ENCODE measurements at places on chromosomes 3 and 15.

- DNase-seq: no peak
Observed at GRCh38 chr3:42351207-42351606, 59.2 kb downstream of the LYZL4 start.

DNA sequence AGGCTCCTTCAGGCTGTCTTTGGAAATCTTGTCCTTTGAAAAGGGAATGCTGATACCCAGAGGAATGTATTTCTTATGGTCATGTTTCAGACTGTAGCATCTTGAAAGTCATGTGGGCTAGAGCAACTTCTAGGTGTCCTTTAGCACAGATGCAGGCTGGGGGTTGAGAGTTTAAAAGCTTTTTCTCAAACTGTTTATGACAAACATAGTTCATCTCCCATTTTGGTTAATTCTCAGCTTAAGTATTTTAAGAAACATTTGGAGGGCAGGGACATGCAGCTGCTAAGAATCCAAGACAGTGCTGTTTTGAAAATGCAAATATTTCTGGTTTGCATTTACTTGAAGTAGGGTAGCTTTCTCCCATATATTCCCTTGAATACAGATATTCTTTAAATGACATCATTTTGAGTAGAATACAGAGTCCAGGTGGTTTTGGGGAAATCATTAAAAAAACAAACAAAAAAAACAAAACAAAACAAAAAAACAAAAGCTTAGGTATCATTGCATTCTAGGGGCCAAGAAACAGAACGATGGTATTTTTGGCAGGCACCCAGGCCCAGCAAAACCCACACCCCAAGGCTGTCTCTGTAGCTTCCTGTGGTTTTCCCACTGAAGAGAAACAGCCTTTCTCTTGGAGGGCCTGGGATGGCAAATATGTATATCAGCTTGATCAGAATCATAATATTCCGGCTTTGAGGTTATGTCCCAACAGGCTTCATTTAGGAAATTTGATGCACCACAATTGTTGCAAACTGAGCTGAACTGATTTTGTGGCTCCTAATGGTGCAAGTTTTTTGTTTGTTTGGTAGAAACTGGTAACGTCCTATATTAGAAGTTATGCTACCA is 120.0 kb downstream of the ATG7 start:
- no peak for DNase-seq

DNA sequence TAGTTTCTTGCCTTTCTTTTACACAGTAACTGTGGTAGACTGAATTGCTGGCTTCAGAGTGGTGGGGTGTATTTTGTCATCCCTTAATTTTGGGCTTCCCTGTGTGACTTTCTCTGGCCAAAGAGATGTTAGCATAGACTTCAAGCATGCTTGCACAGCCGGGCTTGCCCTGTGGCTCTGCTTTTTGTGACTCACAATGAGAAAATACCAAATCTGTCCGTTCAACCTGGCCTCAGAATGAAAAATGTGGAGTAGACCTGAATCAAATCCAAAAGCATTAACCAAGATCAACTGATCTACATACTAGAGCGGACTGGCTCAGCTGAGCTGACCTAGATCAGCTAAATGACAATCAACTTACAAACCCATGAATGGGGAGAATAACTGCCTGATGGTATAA is 51.4 kb downstream of the PLAAT1 start:
- no peak for DNase-seq

DNA sequence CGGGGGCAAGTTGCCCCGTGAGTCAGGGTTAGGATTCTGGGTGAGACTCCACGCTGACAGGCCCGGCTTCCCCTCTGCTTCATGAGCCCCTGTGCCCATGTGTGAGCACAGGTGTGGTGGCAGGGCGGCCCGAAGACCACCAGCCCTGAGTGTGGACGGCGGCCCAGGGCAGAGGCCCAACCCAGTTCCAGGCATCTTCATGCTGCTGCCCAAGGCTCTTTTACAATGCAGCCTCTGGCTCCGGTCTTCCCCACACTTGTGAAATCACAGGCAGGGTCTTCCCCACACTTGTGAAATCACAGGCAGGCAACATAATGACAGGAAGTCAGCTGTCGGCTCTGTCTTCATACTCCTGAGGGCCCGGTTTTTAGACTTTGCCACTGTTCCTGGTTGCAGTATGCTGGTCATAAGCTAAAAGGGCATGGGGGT is 78.8 kb downstream of the AAGAB start:
- DNase-seq: no peak

DNA sequence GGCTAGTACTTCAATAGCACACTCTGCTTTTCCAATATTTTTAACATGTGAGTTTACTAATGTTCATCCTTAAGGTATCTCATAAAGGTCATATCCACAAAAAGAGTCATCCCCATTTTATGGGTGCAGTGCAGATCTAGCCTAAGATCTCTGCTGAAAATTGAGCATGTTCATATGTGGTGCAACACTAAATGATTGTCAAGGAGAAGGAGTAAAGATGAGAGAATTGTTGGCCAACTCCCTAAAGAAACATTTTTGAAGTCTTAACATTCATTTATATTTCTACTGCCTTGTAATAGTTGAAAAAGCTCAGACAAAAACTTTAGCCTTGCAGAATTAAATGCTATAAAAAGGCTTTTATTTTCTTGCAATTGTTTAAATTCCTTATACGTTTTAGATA is 1159.6 kb downstream of the TBL1XR1 start:
- no peak for DNase-seq

DNA sequence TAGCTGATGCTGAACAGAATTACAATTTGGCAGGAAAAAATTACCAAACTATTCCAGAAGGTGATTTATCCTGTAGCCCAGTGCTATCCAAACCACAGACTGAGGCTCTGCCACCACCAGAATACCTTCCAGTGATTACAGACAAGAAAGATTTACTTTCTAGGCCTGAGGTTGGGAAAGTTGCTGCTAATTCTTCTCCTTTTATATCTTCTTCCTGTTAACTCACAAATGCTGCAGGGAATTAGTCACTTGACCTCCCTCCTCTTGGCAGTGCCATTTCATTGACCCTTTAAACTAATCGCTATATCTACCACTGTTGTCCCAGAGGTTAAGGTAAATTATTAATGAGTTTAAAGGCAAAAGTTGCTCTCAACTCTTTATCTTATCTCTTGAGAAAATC is 118.4 kb downstream of the CTNNB1 start:
- DNase-seq: no peak

DNA sequence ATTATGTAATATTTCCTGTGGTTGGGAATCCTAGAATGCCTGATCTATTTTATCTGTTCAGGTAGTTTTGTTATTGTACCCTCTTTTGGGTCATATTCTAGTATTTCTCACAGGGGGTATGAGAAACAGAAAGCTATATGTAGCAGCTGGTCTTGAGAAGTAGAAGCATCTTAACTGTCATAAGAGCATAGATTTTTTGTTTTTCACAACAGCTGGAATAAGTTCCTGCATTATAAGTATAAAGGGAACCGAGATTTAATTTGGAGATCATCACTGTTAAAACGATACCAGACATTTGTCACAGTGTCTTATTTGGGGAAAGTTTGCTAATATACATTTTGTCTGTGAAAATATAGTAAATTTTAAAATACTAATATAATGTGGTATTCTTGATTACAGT is 4.8 kb downstream of the RAP2B start:
- no peak for DNase-seq

DNA sequence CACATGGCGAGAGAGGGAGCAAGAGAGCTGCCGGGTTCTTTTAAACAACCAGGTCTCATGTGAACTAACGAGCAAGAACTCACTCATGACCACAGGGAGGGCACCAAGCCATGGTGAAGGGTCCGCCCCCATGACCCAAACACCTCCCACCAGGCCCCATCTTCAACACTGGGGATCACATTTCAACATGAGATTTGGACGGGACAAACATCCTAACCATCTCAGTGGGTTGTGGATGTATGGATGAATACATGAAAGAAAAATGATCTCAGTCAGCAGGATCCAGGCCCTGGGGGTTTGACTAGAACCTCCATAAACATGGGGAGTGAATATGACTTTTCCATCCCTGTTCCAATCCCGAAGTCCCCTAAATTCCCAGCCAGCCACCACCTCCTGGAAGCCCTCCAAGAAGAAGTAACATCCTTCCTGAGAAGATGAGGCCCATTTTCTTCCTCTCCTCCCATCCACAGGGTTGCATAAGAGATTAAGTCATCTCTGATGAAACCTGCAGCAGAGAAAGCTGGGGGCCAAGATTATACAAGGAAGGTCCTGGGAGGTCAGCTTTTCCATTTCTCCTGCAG is 9.5 kb downstream of the CAV3 start:
- DNase-seq: no peak

- DNase-seq: no peak
Observed at GRCh38 chr15:76223521-76223920, 87.7 kb downstream of the ETFA start.

DNA sequence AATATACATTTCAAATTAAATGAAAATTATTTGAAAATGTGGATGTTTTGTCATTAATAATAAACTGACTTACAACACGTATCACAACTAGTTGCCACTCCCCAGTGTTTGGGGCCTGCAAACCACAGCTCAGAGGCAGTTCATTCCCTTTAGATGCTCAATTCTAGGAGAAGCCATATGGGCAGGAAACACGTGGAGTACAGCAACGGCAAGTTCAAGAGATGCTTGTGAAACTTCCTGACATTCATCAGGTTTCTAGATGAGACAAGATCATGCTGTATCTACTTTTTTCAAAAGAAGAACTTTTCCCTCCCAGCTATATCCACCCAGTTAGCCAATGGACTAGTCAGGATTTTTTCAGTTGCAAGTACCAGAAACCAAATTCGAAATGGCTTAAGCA is 17.6 kb upstream of the PLA2G4D start:
- DNase-seq: no peak

DNA sequence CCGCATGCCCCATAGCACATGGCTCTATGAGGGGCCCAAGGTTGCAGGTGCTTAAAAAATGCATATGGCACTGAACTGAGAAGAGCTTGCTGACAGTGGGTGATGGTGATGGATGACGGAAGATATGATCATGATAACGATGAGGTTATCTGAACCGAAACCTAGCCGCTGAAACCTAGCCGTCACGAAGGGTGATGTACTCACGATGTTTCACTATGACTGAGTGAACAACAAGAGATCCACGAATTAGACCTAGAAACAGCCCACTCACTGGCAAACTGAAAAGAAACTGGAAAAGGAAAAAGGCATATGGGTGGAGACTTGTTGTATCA is 57.6 kb upstream of the BCL6 start:
- DNase-seq: no peak

GRCh38 chr3:69299344-69299743 is 86.5 kb downstream of the FRMD4B start:
- DNase-seq: no peak

DNA sequence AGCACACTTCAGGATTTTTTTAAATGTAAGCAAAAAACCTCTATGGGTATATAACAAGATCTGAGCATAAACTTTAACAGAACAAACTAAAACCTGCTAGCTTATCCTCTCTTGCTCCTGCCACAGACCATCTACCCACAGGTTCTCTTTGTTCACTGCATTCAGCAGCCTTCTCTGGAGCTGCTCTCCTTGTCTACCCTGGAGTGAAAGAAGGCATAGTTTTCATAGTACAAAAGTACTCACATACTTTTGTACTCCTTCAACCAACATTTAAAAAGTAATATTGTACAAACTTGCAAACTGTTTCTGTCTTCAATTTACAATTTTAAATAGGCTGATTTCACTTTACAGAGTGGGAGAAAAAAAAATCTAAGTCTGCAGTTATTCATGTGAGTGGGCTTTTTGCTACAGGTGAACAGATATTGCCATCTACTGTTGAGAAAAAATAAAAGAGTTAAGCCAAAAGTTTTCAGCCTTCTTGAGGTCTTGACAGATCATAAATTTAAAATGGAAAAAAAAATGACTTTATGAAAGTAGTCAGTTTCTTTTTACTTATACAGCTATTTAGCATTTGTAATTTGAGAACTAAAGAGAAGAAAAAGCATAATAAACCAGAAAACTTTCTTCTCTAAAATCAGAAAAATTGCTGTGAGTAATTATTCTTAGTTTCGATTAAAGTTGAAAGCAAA is 20.4 kb downstream of the TERC start:
- no peak for DNase-seq

DNA sequence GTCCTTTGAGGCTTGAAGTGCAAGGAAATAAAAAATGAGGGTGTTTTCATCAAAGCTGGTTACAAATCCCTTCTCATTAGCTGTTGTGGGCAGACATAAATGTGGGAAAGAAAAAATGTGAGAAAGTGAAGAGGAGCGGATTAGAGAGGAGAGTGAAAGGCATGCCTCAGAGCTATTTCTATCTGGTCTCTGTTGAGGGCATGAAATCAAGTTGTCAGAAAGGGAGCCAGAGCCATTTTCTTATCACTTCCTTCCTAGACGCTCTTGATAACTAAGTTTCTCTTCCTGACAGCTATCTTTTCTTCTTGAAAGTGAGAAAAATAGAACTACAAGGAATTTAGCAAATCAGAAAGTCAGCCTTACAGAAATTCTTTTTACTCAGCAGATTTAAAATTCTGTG is 20.8 kb upstream of the CAPN3 start:
- no peak for DNase-seq

- no peak for DNase-seq
Observed at GRCh38 chr3:161600173-161600572, 103.6 kb downstream of the OTOL1 start.

GRCh38 chr15:57012556-57012955 is 94.1 kb downstream of the TCF12 start:
- no peak for DNase-seq

- no peak for DNase-seq
Observed at GRCh38 chr3:149619136-149619535, 38.7 kb downstream of the WWTR1 start.

Measured in activated T-cell treated with anti-CD3 and anti-CD28 coated beads for 4 hours (primary cell).